ENCODE measurements at places on chromosomes 2 and 18.
A peak's percentile ranks its signal among the peaks of the same experiment; 100 is the strongest.

- DNase-seq = no peak
These were observed 141.9 kb upstream of the ID2 start for GRCh38 chr2:8539743-8540551.

DNA sequence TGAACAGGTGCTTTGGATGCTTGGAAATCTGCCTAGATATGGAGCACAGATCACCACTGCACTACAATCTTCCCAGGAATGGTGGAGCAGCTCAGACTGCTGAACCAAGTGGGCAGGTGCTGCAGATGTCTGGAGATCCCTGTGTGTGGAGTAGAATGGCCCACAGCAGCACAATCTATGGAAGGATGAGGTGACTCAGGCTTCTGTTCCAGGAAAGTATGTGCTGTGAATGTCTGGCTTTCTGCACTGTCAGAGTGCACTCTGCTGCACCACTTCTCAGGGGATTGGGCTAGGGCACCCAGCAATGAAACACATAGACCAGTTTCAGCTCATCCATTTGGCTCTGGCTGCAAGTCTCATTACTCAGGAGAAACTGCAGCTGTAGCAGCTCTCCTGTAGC is 865.4 kb upstream of the NXPH2 start:
- DNase-seq = no peak

DNA sequence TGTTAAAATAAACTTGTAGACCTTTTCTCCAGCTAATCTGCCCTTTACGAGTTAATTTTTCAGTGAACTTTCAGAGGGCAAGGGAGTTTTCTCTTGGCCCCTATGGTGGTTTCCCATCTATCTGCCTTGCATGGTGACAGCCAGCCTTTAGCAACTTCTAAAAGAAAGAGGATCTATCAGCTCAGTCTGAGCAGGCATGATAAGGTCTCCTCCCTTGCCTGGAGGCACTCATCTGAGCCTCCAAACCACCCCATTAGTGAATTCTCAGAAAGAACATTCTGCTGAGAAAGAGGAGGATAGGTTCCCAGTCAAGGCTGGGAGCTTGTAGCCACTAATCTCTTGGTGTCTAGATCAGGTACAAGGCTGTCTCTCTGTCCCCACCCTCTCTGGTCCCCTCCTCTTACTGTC is 10.7 kb upstream of the GYPC start:
- no peak for DNase-seq

DNA sequence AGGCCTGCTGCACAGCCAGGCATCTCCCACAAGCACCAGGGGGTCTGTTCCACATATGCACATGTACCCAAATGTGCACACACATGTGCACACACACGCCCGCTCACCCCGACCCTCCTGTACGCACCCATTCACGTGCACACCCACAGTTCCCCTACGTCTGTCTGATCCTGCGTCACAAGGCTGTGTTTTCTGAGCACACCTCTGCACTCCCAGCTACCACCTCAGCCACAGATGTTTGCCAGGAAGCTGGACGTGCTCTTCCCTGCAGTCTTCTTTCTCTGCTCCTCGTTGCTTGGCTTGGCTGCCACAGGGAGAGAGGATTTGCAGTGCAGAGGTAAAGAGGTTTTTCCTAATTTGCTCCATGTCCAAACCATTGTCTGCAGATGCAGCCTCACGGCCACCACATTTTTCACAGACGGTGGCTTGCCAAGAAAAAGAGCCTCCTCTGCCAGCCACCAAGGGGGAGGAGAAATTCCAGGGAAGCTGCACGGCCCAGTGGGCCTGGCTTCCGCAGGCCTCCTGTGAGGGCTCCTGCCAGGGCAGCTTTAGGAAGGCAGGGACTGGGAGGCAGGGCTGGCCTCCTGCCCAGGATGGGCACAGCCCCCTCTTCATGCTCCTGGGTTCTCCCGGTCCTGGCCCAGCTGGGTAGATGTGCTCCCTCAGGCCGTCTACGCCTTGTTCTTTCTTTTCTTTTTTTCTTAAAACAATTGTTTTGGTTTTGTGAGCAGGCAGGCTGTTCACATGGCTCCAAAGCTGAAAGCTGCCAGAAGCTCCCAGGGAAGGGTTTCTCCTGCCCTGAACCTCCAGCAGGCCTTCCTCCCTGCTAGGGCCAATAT is 29.3 kb upstream of the HS6ST1 start:
- DNase-seq = no peak

- no peak for DNase-seq
These were observed 146.6 kb downstream of the TNS1 start for GRCh38 chr2:217856159-217856558.

DNA sequence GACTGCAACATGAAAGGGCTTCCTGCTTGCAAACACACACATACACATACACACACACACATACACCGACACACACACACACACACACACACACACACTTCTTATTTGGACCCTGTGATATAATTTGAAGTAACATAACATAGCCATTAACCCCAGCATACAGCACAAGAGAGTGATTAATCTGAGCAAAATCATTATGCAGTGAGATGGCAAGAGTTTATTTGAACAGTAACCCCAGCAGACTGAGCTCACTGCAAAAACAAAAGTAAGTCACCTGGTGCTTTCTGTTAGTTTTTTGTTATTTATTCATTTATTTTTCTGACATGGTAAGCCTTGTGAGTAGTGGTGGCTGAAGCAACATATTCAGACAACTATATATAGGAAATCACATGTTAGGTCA is 93.7 kb downstream of the NOL4 start:
- DNase-seq = no peak

DNA sequence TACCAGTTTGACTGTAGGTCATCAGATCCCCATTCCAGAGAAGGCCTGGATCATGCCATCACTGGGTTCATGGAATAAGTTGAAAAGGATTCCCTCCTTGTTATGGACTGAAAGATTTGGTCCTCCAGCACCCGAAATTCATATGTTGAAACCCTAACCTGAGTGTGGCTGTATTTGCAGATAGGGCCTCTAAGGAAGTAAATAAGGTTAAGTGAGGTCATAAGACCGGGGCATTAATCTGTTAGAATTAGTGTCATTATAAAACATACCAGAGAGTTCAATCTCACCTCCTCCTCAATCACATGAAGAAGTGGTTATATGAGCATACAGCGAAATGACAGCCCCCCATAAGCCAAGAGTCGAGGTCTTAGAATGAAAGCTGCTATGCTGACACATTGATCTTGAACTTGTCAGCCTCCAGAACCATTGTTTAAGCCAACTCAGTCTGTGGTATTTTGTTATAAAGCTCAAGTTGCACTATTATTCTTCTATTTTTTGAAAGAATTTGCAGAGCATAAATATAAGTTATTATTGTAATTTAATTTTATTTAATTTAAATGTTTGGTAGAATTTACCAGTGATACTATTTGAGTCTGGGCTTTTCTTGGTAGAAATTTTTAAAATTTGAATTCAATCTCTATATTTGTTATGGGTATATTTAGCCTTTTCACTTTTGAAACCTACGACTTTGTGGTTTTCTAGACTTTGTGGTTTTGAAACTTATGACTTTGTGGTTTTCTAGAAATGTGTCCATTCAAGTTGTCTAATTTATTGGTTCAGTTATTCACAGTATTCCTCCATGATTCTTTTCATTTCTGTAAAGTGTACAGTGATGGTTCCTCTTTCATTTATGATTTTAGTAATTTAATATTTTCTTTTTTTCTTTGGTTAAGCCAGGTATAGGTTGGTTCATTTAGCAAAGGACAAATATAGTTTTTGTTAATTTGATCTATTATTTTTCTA is 1206.7 kb upstream of the CDH2 start:
- no peak for DNase-seq

- no peak for DNase-seq
These were observed 48.4 kb downstream of the LRRTM1 start for GRCh38 chr2:80255918-80256781.

- no peak for DNase-seq
These were observed 11.7 kb downstream of the TGIF1 start for GRCh38 chr18:3461704-3462103.

DNA sequence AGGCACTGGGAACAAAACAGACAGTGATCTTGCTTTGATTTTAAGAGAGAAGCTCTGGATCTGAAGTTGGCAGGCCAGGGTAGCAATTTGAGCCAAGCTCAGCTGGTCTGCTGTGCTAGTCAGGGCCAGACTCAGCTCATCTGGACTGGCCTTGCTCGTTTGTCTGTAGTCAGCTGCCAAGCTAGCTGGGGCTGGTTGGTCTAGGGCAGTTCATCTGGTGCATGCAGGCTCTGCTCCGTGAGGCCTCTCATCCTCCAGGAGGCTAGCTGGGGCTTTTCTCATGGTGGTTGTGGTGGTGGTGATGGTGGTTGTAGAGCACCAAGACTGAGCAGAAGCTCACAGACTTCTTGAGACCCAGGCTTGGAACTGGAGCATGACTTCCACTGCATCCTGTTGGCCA is 10.3 kb downstream of the FBLN7 start:
- no peak for DNase-seq

DNA sequence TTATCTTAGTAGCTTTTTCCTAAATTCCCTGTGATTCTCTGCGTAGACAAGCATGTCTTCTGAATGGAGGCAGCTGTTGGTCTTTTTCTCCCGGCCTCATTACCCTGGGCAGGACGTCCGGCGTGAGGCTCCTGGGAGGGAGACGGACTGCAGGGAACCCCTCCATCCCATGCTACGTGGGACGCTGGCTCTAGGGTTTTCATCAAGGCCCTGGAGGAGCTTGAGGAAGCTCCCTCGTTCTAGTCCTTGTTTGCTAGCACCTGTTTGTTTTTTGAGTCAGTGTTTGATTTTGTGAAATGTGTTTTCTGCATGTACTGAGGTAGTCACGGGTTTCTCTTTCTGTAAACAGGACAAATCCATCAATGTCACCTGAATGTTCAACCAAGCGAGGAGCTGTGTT is 99.3 kb upstream of the TMEM18 start:
- no peak for DNase-seq

DNA sequence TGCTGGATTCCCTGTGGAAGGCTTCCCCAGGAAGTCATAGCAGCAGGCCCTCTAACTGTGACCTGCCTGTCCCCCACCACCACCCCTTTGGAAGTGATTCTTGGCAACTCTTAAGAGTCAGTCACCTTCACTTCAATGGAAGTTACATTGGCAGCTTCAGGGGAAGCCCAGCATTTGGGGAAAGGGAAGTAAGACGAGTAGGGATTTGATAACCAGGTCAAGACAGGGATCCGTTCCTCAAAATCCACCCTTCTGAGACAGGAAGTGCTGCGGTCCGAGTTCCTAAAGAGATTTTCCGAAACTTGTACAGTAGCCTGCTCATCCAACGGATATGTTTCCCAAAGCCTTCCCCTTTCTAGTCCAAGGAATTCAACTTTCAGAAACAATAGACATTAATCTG is 54.2 kb downstream of the MRPL35 start:
- DNase-seq = no peak

- no peak for DNase-seq
These were observed 12.1 kb downstream of the ACOXL start for GRCh38 chr2:110744429-110744828.

GRCh38 chr2:176151442-176152287 is at the start of gene HOXD4:
Gene HOXD4 (plus strand): TSS chr2:176151550. CDS start chr2:176151634, 84 bp downstream.
- DNase-seq = no peak

- peak; percentile 42 for DNase-seq
These were observed 208.7 kb downstream of the ICOS start for GRCh38 chr2:204145263-204145751.

- DNase-seq = no peak
These were observed 100.7 kb downstream of the NFATC1 start for GRCh38 chr18:79496237-79496977.

- DNase-seq = peak; percentile 16
These were observed 3.6 kb upstream of the DGKD start for GRCh38 chr2:233350708-233351107.

DNA sequence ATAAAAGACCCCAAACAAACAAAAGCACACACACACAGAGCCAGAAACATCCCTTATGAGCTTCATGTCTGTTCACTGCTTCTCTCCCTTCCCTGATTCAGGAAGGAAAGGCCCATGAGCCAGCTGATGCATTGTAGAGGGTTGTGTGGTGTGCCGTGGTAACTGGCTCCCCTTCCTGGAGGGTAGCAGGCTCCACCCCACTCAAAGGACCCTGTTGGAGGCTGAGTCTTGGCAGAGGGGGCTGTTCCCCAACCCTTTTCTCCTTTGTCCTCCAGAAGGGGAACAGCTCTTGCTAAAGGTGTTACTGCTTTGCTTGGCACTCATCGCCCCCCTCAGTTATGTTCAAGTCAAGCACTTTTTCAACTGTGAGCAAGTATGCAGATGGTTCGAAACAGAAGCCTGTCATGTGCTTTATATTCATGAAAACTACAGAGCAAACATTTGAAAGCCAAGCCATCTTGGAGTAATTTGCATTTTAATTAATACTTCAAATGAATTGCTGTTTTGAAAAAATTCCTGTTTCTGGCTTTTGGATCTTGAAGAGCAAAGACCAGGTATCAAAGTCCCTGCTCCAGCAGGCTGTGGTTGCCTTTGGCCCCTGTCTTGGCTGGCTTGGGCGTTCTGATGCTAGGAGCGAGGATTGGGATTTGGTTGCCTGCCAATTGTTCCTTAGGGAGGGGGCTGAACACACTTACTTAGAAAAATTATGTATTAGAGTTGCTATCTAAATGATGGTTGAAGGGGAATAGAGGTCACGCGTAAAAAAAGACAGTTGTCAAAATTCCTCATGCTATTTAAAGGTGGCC is 267.8 kb downstream of the TSN start:
- DNase-seq = no peak

- no peak for DNase-seq
These were observed 120.2 kb downstream of the NFATC1 start for GRCh38 chr18:79515944-79516351.

DNA sequence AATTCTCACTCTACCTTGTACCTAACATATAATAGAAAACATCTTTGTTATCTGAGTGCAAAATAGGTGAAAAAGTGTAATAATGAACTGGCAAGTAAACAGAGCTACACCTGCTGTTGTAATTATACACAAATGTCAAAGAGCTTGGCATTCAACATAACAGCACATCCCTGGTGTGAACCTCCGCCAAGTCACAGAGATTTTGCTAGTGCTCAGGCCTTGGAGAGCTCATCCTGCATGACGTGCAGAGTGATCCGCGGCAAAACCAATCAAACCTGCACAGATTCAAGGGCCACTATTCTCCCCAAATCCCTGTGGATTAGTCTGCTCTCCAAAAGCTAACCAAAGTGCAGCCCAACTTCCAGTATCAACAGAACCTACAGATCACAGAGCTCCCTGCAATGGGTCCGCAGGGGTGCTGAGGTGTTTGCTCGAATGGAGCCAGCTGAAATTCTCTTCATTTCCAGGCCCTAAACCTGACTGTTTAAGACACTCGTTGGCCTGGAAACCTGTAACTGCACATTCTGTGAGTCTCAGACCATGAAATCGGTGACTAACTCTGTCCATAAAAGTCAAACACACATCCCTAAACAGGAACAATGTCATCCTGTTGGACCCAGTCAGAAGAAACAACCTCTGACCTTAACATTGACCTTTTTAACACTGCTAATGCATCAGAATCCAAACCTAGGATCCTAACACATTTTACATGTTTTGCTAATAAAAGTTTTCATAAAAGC is 111.8 kb downstream of the EPB41L3 start:
- DNase-seq = no peak

All from activated B cell treated with CpG ODN at 0.5 μM for 24 hours (primary cell).